Calu3 (cell line): ENCODE measurements at places on chromosomes 3 and 15.
A peak's percentile ranks its signal among the peaks of the same experiment; 100 is the strongest.

DNA sequence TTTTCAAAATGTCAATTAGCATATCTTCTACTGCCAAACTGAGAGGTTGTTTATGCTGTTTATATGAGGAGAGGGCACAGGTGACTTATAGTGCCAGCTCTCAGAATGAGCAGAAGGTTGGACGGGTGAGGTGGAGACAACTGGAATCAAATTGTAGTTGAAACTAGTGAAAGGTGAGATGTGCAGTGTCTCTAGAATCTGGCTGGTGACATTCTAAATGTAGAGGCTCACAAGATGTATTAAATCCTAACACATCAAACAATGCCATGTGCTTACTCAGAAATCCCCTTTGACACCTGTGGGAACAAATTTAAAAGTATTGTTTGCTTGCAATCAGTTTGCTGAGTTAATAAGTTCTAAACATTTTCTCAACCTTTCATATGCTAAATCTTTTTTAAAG is 40.8 kb downstream of the CRYBG3 start:
- DNase-seq: no peak

GRCh38 chr15:100726070-100726420 is 123.7 kb downstream of the ASB7 start:
- no peak for DNase-seq

GRCh38 chr15:75468913-75469598 is 17.6 kb upstream of the SIN3A start:
- DNase-seq: no peak

DNA sequence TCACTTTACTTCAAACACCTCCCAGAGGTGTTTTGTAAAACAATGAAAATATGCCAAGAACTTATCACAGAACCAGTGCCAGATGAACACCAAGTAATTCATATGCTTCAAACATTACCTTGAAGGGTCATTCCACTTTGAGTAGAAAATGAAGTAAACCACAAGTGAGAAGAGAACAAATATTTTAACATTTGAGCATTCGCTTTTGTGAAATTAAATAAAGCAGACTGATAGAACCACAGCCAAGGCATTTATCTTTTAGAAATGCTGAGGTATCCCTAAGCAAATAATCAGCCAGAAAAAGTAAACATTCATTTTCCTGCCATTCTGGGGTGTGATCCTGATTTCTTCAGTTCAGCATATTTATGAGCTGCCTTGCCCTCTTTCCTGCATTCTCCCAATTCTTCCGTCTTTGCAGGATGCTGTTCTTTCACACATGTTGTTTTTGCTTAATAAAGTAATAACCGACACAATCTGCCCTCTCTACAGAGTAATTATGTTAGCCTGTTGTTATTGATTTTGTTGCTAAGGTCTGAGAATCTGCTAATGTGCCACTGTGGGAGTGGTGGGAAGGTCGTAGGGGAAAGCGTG is 235.6 kb upstream of the TGFBR2 start:
- DNase-seq: peak; percentile 18

- no peak for DNase-seq
Measured at GRCh38 chr3:76097589-76097969, 312.2 kb upstream of the ZNF717 start.

DNA sequence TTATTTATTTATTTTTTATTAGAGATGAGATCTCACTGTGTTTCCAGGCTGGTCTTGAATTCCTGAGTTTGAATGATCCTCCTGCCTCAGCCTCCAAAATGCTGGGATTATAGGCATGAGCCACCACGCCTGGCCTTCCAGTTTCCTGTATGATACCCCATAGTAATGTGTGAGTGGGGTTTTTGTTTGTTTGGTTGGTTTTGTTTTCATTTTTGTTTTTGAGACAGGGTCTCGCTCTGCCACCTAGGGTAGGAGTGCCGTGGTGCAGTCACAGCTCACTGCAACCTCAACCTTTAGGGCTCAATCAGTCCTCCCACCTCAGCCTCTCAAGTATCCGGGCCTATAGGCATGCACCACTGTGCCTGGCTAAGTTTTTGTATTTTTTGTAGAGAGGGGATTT is 30.9 kb downstream of the GOLM2 start:
- no peak for DNase-seq

- DNase-seq: no peak
Measured at GRCh38 chr3:103077910-103078309, 643.1 kb downstream of the ZPLD1 start.

- no peak for DNase-seq
Measured at GRCh38 chr3:197561926-197562325, 6.2 kb upstream of the BDH1 start.

DNA sequence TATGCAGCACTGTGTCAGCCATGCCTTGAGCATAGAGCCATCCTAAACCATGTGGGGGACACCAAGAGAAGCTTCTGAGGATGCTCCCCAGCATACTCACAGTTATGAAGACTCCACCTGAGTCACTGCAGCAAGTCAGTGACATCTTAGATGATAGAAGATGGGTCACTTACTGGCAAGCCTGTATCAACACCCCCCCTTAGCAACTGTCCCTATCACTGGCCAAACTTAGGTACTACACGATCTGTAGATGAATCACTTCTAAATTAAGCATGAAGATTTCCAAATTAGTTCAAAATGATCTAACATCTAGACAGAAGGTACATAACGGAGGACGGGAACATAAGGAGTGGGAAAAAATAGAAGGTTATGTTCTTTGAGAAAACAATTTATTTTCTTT is 13.2 kb upstream of the LMCD1 start:
- no peak for DNase-seq

- no peak for DNase-seq
Measured at GRCh38 chr3:55426486-55426885, 60.6 kb downstream of the WNT5A start.

GRCh38 chr3:69413551-69414207 is 27.8 kb upstream of the FRMD4B start:
- no peak for DNase-seq

DNA sequence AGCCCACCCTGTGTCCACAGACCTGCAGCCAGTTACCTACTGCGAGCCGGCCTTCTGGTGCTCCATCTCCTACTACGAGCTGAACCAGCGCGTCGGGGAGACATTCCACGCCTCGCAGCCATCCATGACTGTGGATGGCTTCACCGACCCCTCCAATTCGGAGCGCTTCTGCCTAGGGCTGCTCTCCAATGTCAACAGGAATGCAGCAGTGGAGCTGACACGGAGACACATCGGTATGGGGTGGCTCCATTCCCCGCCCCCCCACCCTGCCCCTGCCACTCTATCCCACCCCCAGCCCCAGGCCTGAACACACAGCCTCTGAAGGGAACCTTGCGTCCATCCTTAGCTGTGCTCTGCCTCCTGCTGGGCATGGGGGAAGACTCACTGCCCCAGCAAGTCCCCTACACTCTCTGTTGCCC is 73.2 kb downstream of the AAGAB start:
- DNase-seq: no peak

DNA sequence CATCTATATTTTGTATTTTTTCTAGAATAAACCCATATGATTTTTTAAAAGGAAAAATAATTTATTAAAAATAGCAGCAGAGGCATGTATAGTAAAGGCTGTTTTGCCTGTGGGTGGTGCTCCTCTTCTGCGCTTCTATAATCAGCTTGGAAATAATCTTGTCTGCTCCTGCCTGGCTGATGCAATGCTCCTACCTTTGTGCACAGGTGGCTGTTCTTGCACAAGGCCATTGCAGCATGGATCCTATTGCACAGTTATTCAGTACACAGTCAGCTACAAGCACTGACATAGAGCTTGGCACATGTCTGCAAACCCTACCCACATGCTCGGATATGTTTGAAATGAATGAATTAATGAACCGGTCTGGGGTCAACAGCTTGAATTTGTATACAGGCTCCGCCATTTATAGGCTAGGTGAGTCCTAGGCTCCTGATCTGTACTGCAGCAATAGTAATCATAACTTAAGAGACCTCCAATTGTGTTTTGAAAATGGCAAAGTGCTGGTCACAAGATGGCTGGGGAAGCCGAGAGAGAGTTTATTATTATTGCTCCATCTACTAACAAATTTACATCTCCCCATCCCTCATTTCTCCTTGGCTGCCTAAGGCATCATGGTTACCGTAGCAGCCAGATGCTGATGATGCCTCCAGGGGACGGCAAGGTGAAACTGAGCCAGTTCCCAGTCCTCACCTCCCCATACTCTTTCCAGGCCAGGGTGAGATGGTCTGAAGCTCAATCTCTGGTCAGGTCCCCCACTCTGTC is 532 bp upstream of the RTP1 start:
- no peak for DNase-seq

DNA sequence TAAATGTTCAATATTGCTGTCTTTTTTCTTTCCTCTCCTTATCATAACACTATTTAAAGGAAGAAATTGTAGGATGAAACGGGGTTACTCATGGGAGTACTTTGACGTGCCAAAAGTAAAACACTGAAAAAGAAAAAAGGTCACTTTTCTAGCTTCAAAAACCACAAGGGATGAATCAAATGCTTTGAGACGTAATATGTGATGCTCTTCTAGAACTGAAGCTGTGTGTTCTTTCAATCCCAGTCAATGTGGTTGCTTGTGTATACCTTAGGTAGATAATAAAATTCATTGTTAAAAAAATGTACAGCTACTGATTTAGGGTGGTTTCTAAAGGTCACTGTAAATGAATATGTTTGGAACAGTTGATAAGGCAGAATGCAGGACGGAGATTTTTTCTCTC is 538.8 kb upstream of the ZNF717 start:
- DNase-seq: no peak

DNA sequence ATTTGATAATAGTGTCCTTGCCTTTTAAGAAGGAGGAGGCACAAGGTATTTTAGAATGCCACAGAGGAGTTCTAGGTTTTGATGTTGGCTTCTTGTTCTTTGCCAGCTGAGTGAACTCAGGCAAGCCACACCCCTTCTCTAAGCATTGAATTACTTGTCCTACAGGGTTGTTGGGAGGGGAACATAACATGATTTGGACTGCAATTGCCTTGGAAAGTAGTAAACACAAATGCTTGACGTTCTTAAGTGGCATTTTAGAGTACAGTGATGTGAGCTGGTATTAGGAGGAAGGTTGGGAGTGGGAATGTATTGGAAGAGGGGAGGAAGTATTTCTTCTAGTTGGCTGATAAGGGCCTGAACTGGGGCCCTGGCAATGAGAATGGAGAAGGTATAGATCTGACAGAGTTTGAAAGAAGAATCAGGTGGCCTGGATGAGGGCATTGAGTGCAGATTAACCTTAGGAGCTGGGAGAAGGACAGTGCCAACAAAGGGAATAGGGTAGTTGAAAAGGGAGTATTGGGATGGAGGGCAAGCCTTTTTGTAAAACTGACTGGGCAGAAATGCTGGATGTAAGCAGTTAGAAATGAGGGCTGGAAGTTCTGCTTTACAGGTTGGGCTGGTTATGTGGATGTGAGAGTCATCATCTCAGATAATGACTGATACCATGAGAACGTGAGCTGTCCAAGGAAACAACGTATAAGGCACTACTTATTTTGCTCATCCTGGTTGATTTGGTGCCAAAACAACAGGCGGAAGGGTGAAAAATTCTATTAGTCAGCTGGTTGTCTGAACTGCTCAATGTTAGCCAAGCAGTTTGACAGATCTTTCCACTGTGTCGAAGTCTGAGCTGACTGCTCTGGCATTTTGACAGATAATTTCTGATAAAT is 16.7 kb downstream of the KAT2B start:
- no peak for DNase-seq

DNA sequence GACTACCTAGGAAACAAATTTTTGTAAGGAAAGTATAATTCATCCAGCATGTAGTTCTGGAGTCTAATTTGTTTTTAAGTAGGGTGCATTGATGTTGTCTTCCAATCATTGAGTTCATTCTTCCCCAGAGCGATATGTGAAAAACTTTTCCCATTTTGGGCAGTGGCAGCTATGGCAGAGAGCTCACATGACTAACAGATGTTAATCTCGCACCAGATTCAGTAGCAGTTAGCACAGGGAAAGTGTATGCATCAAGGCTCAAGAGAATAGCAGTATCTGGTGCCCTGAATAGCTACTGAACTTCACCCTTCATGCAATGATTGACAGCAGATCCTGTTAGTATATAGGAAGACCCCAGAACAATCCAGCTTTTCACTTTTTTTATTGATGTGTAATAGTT is 46.3 kb upstream of the TCAIM start:
- DNase-seq: no peak

GRCh38 chr15:43771816-43772215 is 5.0 kb downstream of the ELL3 start:
- no peak for DNase-seq

DNA sequence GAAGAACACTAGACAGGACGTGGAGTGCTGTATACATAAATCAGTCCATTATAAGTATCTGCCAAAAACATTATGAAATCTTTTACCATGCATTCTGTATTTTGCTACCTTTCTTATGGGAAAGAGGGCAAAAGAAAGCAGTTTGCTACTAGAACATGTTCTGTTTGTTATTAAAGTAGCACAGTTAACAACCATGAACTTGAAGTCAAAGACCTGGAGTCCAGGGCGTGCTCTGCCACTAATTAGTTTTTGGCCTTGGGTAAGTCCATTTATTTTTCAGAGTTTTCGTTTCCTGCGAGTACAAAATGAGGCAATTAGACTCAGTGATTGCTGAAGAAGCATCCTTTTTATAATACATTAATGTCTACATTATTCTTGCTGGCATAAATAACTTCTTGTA is 143.3 kb upstream of the AGTR1 start:
- DNase-seq: no peak

- DNase-seq: no peak
Measured at GRCh38 chr15:67077641-67078215, 12.3 kb downstream of the SMAD3 start.

GRCh38 chr3:99562138-99562537 is 76.3 kb upstream of the COL8A1 start:
- peak; percentile 17 for DNase-seq

- DNase-seq: no peak
Measured at GRCh38 chr15:77144026-77144425, 73.1 kb upstream of the TSPAN3 start.

DNA sequence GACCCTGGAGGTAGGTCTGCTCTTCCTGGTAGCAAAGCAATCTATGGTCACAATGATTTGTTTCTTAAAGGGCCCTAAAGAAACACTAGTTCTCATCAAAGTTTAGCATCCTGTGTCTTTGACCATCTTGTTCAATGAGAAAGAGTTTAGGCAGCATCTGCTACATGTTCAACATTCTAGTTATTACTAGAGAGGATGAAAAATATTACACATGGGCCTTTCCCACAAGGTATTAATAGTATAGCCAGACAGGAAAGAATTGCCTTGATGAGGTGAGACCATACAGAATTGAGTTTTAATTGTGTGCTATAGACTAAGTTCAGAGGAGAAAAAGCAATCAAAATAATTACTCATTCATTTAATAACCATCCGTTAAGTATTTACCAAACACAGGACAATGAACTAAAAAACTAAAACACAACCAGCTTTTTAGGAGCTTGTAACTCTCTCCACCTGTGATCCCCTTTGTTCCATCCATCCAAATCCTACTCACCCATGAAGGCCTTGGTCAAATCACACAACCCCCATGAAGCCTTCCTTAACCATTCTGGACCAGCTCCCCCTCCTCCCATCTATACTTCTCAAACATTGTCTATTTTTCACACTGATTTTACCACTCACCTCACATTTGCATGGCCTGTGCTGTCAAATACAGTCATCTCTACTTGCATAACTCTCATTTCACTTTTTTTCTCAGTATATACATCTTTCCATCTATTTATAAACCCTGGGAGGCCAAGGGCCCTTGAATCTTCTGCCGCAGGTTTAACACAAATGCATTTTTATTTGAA is 122.9 kb downstream of the RORA start:
- DNase-seq: no peak
